Frontal cortex (tissue), 4 donors: ENCODE measurements at places on chromosomes 12 and 14.

- no peak for DNase-seq
These were observed 1.3 kb downstream of the ESYT1 start for GRCh38 chr12:56129206-56129941.

- no peak for DNase-seq
These were observed 40.0 kb downstream of the FBRSL1 start for GRCh38 chr12:132529906-132530305.

DNA sequence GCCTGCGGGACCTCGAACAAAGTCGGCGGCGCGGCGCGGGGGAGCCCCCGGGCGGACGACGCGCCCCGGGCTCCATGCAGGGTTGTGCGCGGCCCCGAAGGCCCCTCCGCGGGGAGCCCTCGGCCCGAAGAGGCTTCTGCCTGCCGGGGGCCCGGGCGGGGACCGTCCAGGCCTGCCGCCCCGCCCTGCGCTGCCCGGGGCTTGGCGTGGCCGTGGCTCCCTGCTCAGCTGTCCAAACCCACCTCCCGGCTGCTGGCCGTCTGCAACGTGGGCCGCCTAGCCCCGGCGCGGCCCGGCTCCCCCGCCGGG is 670 bp downstream of the DYRK2 start:
- no peak for DNase-seq

DNA sequence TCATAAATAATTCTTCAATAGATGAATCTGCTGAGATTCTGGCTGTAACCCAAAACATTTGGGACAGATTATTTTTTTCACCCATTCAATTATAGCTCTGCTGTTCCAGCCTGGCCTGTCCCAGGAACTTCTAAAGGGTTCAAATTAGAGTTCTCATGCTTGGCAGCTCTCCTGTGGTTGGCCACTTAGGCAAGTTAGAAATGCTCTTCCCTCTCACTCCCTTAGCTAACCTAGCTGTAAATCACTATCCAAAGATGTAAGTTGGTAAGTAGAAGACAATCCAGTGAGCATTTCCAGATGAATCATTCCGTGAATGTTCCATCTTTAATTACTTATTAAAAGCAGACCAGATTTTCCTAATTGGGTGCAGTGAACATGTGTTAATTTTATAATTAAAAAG is 760.4 kb upstream of the TBX3 start:
- no peak for DNase-seq

DNA sequence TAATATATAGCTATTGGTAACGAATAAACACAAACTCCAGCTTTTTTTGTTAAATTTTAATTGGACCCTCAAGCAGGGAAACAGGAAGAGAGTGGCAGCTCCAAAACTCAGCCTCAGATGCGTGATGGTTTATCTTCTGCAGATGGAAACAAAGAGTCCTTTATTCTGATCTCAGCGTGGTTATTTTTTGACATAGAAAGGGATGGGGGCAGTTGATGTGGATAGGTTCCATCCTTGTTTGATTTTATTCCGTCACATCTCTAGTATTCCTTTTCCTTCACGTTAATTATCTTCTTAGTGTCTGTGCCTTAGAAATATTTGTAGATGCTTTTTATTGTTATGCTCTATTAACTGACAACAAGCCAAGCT is 447.6 kb upstream of the SEL1L start:
- no peak for DNase-seq

- DNase-seq: no peak
These were observed 50.2 kb downstream of the TTLL5 start for GRCh38 chr14:75711105-75711795.

DNA sequence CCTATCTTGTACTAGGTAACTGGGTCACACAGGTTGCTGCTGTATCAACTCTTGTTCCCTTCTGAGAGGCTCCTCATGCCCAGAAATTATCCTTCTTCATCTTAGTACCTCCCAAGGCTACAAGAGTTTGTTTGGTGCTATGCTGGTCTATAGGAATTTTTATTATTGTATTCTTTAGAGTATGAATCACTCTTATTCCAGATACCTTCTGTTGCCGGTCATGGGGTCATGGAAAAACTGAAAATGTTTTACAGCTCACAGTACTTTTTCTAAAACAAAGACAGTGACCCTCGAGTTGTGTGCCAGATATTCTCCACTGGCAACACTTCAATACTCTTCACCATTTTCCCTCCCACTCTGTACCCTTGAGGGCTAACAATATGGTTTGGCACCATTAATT is 1598.0 kb upstream of the TMEM132C start:
- DNase-seq: no peak

GRCh38 chr14:67556671-67557070 is 23.6 kb downstream of the PLEKHH1 start:
- DNase-seq: no peak

DNA sequence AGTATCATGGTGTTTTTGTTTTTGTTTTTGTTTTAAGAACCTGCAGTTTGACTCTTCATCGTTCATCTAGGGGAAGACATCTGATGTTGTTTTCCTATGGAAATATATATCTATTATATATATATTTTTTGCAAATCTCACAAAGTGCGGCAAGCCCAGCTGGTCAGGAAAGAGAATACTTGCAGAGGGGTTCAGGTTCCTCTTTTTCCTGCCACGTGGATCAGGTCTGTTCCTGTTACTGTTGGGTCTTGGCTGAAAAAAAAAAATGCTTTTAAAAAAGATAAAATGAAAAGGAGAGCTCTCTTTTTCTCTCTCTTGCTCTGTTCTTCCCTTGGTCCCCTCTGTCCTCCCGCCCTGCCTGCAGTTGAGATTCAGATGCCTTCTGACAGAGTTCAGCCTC is 179.4 kb upstream of the BCL2L14 start:
- DNase-seq: no peak

GRCh38 chr12:77060136-77060882 is 5.1 kb downstream of the E2F7 start:
- no peak for DNase-seq

DNA sequence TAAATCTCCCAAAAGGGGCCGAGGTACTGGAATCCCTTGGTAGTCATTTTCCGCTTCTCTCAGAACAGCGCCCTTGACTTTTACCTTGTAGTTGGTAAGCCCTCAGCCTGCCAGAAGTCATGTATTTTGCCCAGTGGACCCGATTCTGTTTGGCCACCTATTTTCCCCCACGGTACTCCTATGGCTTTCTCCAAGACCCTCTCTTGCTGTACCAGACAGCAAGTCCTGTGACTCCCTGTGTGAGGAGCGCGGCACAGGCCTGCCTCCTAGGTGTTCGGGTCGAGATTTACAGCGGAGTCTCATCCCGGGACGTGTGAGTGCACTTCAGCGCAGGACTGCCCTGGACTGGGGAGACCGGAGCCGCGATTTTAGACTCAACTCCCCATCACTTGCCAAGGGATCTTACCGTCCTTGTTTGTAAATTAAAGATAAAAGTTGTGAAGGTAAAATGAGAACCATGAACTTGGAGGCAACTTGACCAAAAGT is 1.1 kb upstream of the MBD6 start:
- no peak for DNase-seq

DNA sequence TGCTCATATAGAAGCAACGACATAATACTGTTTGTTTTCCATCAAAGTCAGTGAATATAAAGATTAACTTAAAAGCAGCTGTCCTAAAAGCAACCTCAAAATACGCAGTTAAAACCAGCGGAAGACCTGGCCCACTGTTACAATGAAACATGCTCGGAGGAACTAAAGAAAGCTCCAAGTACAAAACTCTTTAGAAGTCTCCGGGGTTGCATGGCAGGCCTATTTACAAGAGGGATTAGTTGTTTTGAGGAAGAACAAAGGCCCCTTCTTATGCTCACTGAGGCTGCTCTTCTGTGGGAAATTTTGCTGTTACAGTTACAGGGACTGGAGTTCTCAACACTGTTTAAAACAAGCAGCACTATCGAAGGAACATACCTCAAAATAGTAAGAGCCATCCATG is 75.9 kb upstream of the C12orf71 start:
- DNase-seq: no peak

DNA sequence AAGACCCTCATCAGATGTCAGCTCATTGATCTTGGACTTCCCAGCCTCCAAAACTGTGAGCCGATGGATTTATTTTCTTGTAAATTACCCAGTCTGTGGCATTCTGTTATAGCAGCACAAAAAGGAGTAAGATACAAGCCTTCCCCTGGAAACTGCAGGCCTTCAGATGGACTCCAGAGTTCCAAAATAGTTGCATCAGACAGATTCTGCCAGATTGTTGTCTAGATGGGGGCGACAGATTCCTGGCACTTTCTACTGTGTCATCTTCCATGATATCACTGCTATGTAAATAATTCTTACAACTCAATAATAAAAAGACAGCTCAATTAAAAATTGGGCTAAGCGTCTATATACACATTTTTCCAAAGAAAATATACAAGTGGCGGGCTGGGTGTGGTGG is 17.2 kb upstream of the MARK3 start:
- DNase-seq: no peak

GRCh38 chr12:128467882-128468281 is 200.9 kb downstream of the TMEM132C start:
- DNase-seq: no peak

DNA sequence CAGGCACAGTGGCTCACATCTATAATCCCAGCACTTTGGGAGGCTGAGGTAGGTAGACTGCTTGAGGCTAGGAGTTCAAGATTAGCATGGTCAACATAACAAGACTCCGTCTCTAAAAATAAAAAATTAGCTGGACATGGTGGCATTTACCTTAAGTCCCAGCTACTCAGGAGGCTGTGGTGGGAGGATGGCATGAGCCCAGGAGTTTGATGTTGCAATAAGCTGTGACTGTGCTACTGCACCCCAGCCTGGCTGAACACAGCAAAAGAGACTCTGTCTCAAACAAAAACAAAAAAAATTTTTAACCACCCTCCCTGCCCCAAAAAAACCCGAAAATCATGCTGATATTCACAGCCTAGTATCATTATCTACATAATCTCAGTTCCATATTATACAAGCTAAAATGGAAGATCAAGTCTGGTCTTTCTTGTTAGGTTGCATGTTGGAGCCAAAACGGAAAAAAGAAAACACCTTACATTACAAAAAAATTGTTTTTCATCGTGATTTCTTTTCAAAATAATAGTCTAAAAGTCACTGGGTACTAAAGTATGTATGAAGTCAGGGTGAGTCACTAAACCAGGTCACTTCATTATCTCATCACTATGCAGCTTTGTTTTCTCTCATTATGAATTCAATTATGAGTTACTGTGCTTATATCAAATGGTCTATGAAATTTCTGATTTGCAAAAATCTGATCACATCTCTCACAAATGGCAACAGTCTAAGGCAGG is 13.8 kb downstream of the GXYLT1 start:
- no peak for DNase-seq

DNA sequence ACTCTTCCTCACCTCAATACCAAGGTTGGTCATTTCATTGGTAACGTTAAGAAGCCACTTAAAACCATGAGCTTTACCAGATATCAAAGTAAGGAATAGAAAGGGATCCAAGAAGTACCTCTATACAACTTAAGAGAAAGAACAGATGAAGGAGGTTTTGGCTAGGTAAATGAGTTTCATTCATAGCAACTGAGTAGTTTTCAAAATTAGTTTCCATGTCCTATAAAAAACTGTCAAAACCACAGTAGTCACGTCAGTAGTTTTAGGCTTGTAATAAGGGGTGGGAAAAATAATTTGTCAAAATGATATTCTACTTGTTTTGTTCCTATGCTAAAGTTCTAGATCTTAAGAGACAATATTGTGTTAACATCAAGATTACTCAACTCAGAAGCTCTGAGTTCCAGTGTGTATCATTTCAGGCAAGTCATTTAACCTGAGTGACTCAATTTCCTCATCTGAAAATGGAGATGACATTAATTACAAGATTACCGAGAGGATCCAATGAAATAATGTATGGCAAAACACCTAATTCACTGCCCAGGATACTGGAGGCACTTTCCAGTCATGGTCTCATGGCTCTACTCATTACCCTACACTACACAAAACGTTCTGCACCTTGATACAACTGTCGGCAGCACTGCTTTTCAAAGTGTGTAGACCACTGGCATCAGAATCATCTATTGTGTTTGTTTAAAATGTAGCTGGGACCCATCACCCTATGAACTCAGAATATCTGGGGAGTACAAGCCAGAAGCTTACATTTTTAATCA is 24.1 kb upstream of the SLC6A13 start:
- DNase-seq: no peak

- no peak for DNase-seq
These were observed 170.7 kb upstream of the CDKN3 start for GRCh38 chr14:54226103-54226502.

GRCh38 chr12:118151755-118152154 is 15.8 kb downstream of the PEBP1 start:
- no peak for DNase-seq

- DNase-seq: no peak
These were observed 7.8 kb downstream of the CDK17 start for GRCh38 chr12:96392397-96392796.

DNA sequence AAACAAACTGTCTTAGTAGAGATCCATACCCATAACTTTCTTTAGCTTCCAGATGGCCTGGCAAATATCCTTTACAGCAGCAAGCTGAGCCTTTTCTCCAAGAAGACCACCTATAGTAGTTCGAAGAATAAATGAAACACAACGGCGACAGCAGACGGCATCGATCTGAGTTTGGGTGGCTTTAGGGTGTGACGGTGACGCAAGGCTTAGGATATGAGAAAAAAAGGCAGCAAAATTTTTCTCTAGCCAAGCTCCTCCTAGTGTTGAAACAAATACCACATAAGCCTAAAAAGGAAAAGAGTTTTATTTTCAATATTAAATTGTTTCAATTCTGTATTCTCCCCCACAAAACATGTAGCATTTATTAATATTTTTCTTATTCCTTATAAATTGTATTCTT is 33.3 kb downstream of the HEATR5A start:
- no peak for DNase-seq

GRCh38 chr12:93896427-93896826 is 219.3 kb downstream of the CRADD start:
- DNase-seq: no peak

GRCh38 chr12:52759695-52760094 is 17.4 kb downstream of the KRT76 start:
- DNase-seq: no peak

GRCh38 chr12:52073531-52074381 is 4.0 kb downstream of the ATG101 start:
- DNase-seq: no peak

DNA sequence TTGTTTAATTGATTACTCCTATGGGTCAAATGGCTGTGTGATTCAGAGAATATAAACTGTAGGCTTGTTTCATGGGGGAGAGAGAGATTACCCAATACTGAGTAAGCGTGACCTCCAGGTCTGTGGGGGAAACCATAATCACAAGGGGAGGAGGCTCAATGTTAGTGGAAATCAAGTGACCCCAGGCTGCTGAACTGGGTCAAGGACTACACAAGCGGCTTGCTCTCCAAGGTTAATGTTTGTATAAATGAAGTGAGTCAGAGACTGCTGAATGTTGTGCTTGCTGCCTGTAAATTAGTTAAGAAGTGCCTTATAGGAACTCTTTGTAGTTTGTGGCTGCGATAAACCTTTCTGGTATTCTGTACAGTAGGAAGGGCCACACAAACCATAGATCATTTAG is 479.7 kb downstream of the AACS start:
- DNase-seq: no peak

- DNase-seq: no peak
These were observed 83.5 kb downstream of the RIMBP2 start for GRCh38 chr12:130632642-130633041.

- no peak for DNase-seq
These were observed 5.0 kb downstream of the BTBD6 start for GRCh38 chr14:105253329-105253682.
